Activated CD8-positive, alpha-beta T cell treated with anti-CD3 and anti-CD28 coated beads, Interleukin-2, amount 10 ng/mL, durations not matched to agents 7 days and 5 days (primary cell): ENCODE measurements at places on chromosomes 5 and 9. TPM values are rescaled to one million over a fixed set of nuclear protein-coding genes. Genes with fewer than 3 reads are reported as not detected.

ADAMTS2 gene
- total RNA-seq = not detected

COMMD10 gene
- 24.4 TPM for total RNA-seq

ATP10B gene
- not detected for total RNA-seq

SLC34A3 gene
- not detected for total RNA-seq

C1QTNF2 gene
- total RNA-seq = not detected

SLC35D2 gene
- total RNA-seq = 4.3 TPM

ITK gene
- 254 TPM for total RNA-seq

CAPSL gene
- total RNA-seq = not detected

SLC6A3 gene
- total RNA-seq = not detected

LRRC70 gene
- total RNA-seq = 1.4 TPM

ASS1 gene
- 1.8 TPM for total RNA-seq

ADGRD2 gene
- total RNA-seq = not detected

ORM1 gene
- total RNA-seq = not detected

COL23A1 gene
- total RNA-seq = 0.63 TPM

PCDHGB7 gene
- not detected for total RNA-seq

TMEM215 gene
- total RNA-seq = not detected

MAT2B gene
- total RNA-seq = 74.1 TPM

GLRA1 gene
- not detected for total RNA-seq

LHX3 gene
- 0.16 TPM for total RNA-seq

GABRA6 gene
- total RNA-seq = not detected

PCDHA8 gene
- total RNA-seq = not detected

PTTG1 gene
- 140 TPM for total RNA-seq
